ENCODE measurements at places on chromosomes 3 and 15. TPM values are rescaled to one million over a fixed set of nuclear protein-coding genes. Genes with fewer than 3 reads are reported as not detected.

The IQCH gene
- 42.2 TPM for total RNA-seq

The FOXL2NB gene
- total RNA-seq: 2.8 TPM

The ADAMTSL3 gene
- total RNA-seq: 16.4 TPM

The P3H2 gene
- total RNA-seq: 10.1 TPM

The CHRNA5 gene
- total RNA-seq: 3.5 TPM

The ADCY5 gene
- 41.6 TPM for total RNA-seq

The SKOR1 gene
- 2.2 TPM for total RNA-seq

The EPB42 gene
- total RNA-seq: 6.8 TPM

The POU1F1 gene
- not detected for total RNA-seq

The VWA5B2 gene
- total RNA-seq: 17.6 TPM

The SERPINI2 gene
- total RNA-seq: not detected

The ZNF660 gene
- 3.8 TPM for total RNA-seq

The ENTPD3 gene
- 0.50 TPM for total RNA-seq

The P4HTM gene
- 107 TPM for total RNA-seq

The SAMD7 gene
- 0.68 TPM for total RNA-seq

The RASL12 gene
- 75.2 TPM for total RNA-seq

Measured in testis (tissue), 5 donors.